ENCODE measurements at places on chromosomes 16 and 17.

GRCh38 chr17:19424934-19425868, 14.2 kb downstream of the RNF112 start:
- DNase-seq: no peak

- DNase-seq: no peak
Measured at GRCh38 chr17:13631529-13631928, 29.8 kb upstream of the HS3ST3A1 start.

GRCh38 chr16:55557186-55557585, 9.3 kb upstream of the CAPNS2 start:
- no peak for DNase-seq

GRCh38 chr17:15742921-15743320, 10.8 kb downstream of the TBC1D26 start:
- no peak for DNase-seq

- no peak for DNase-seq
Measured at GRCh38 chr16:85330694-85331188, 218.5 kb upstream of the CIBAR2 start.

GRCh38 chr16:58409316-58409973, 17.2 kb downstream of the GINS3 start:
- no peak for DNase-seq

GRCh38 chr17:39212841-39213480, 12.8 kb downstream of the STAC2 start:
- DNase-seq: no peak
